IPS DF 6.9 (cell line): ENCODE measurements at places on chromosomes 13 and 19.

DNA sequence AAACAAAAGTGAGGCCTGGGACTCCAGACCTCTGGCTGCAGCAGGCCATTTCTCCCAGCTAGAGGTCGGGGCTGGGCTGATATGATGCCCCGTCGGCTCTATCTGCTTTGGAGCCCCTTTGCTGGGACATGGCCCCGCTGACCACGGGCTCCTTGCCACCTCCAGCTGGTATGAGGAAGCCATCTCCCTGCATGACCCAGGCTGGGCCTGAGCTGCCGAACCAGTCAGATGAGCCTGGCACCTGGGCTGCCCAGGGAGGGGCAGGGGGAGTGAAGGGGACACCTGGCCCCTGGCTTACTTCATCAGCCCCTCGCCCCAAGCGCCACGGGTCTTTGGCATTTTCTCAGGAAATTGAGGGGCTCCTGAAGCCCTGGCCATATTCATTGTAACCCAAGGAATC lies 7.8 kb downstream of the ZSWIM4 start:
- no peak for DNase-seq
- H3K27me3 ChIP-seq = no peaks in the 10 kb centered on the region
- no peak overlapping the region for H3K27ac ChIP-seq
- H3K36me3 ChIP-seq = peaks cover 10% of the 10 kb centered on the region
- H3K4me1 ChIP-seq = no peaks in the 10 kb centered on the region

- no peak overlapping the region for H3K27ac ChIP-seq
- H3K27me3 ChIP-seq = no peaks in the 10 kb centered on the region
- DNase-seq = peak; percentile 48
- H3K36me3 ChIP-seq = no peaks in the 10 kb centered on the region
- no peaks in the 10 kb centered on the region for H3K4me1 ChIP-seq
- no peak overlapping the region for H3K4me3 ChIP-seq
These were observed 46.9 kb upstream of the VSTM2B start for GRCh38 chr19:29478578-29479565.

GRCh38 chr19:13978351-13979243 lies 26.3 kb downstream of the DCAF15 start:
- DNase-seq = peak; percentile 93
- H3K36me3 ChIP-seq = peaks cover 2% of the 10 kb centered on the region; the same call in 1 of the 2 replicates
- peak overlapping the region; percentile 34; the same call in 1 of the 2 replicates for H3K4me3 ChIP-seq
- H3K27me3 ChIP-seq = no peaks in the 10 kb centered on the region
- H3K27ac ChIP-seq = no peak overlapping the region

GRCh38 chr13:26977541-26977940 lies 194.1 kb downstream of the USP12 start:
- DNase-seq = no peak
- H3K36me3 ChIP-seq = no peaks in the 10 kb centered on the region
- no peak overlapping the region for H3K4me3 ChIP-seq
- no peak overlapping the region for H3K27ac ChIP-seq

DNA sequence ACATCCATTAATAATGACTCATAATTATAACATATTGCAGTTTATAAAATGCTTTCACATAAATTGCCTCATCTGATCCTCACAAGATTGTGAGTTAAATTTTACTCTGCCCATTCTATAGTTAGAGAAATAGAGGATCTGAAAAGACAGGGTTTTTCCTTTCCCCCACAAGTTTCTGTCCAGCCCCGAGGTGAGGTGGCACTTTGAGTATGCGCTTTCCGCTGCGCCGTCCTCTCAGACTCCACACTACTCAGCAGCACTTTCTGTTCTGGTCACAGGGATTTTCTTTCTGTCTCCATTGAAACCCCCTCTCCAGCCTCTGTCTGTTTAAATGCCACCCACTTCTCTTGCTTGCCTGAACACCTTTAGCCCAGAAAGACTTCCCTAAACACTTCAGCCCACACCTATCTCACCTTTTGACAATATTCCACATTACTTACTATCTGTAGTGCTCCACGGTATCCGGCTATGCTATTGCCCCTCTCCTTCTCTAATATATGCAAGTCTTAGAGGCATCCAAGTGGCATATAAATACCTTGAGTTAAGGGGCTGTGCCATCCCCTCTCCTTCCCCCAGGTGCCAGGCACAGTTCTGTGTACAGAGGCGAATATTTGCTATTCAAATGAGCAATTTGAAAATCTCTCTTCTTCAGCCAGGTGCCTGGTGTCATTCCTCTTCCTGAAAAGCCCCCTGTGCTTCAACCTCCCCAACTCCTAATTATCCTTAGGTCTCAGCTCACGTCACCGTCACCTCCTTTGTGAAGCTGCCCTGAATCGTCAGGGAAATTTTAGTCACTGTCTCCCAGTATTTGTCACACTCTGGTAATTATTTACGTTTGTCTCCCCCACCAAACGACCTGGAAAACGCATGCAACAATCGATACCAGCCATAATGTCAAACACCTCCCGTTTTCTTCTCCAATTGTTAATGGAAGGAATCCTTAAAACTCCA lies 268.7 kb downstream of the NHLRC3 start:
- H3K27me3 ChIP-seq = no peaks in the 10 kb centered on the region
- H3K4me1 ChIP-seq = no peaks in the 10 kb centered on the region
- no peak overlapping the region for H3K27ac ChIP-seq
- no peak for DNase-seq
- no peaks in the 10 kb centered on the region for H3K36me3 ChIP-seq

GRCh38 chr13:62418872-62419271 lies 1003.2 kb upstream of the PCDH20 start:
- no peaks in the 10 kb centered on the region for H3K36me3 ChIP-seq
- no peaks in the 10 kb centered on the region for H3K27me3 ChIP-seq
- H3K27ac ChIP-seq = no peak overlapping the region
- H3K4me1 ChIP-seq = no peaks in the 10 kb centered on the region

GRCh38 chr19:28843761-28844492 lies 369.0 kb downstream of the UQCRFS1 start:
- no peak overlapping the region for H3K4me3 ChIP-seq
- H3K27ac ChIP-seq = no peak overlapping the region
- H3K36me3 ChIP-seq = no peaks in the 10 kb centered on the region
- H3K27me3 ChIP-seq = no peaks in the 10 kb centered on the region
- peaks cover 7% of the 10 kb centered on the region for H3K4me1 ChIP-seq

DNA sequence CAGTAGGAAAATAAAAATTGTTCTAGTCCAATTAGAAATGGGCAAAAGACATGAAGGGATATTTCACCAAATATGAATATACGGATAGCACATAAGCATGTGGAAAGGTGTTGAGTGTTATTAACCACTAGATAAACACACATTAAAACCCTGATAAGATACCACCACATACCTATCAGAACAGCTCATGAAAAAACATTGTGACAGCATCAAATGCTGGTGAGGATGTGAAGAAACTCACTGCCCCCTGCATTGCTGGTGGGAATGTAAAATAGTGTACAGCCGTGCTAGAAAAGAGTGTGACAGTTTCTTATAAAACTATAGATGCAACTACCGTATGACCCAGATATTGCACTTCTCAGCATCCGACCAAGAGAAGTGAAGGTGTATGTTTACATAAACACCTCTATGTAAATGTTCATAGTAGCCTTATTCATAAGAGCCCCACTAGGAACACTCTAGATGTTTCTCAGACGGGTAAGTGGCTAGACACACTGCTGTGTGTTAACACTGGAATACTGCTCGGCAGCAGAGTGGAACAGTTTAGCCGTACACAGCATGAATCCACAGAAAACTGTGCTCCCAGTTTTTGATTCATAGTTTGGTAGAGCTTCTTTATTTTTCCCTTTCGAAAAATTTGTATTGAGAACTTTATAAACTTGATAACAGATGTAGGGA lies 321.1 kb downstream of the MYO16 start:
- H3K4me3 ChIP-seq = no peak overlapping the region
- DNase-seq = no peak
- no peaks in the 10 kb centered on the region for H3K36me3 ChIP-seq
- H3K27ac ChIP-seq = no peak overlapping the region
- H3K27me3 ChIP-seq = no peaks in the 10 kb centered on the region; the same call in 1 of the 2 replicates

GRCh38 chr19:38606131-38606530 lies 11.6 kb downstream of the MAP4K1 start:
- H3K27me3 ChIP-seq = no peaks in the 10 kb centered on the region
- H3K4me1 ChIP-seq = no peaks in the 10 kb centered on the region
- no peak overlapping the region for H3K4me3 ChIP-seq
- H3K36me3 ChIP-seq = no peaks in the 10 kb centered on the region

- no peaks in the 10 kb centered on the region for H3K36me3 ChIP-seq
- no peaks in the 10 kb centered on the region; the same call in 1 of the 2 replicates for H3K4me1 ChIP-seq
- H3K4me3 ChIP-seq = no peak overlapping the region
- H3K27me3 ChIP-seq = no peaks in the 10 kb centered on the region
- DNase-seq = no peak
- no peak overlapping the region for H3K27ac ChIP-seq
These were observed 84.5 kb downstream of the MBNL2 start for GRCh38 chr13:97306645-97307044.

DNA sequence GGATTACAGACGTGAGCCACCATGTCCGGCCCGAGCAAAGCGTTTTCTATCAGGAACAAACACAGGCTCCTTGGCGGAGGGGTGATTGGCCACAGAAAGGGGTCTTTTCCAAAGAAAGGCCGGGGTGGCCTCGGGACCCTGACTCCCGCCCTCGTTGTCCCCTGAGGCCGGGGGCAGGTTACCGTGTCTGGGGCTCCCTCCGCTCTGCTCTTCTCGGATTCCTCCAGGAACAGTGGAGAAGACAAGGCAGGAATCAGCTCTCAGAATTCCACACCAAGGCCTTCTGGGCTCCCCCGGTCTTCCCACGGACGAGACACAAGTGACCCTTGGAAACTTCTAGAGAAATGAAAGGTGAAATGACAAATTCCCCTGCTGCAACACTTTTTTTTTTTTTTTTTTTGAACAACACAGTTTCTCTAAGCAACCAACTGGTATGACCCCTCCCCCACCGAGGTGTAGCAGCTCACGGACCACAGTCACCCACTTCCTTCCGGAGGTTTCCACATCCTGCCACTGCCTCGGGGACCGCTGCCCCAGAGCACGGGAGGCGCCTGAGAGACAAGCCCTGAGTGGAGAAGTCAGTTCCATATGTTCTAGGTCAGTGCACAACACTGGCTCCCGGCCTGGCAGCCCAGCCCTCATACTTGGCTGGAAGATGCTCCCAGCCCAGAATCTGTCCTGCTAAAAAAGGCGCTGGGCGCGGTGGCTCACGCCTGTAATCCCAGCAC lies 11.0 kb downstream of the MOB3A start:
- H3K4me3 ChIP-seq = no peak overlapping the region
- no peak overlapping the region for H3K27ac ChIP-seq
- no peak for DNase-seq
- peaks cover under 1% of the 10 kb centered on the region; the same call in 1 of the 2 replicates for H3K4me1 ChIP-seq
- 0 out of 2 replicates have a peak, but pooled peaks cover 4% of the 10 kb centered on the region for H3K36me3 ChIP-seq

- H3K4me1 ChIP-seq = no peaks in the 10 kb centered on the region
- H3K36me3 ChIP-seq = no peaks in the 10 kb centered on the region
- DNase-seq = no peak
- no peak overlapping the region for H3K27ac ChIP-seq
- no peak overlapping the region for H3K4me3 ChIP-seq
These were observed 642.2 kb downstream of the DIAPH3 start for GRCh38 chr13:59521549-59521948.

- no peaks in the 10 kb centered on the region for H3K4me1 ChIP-seq
- H3K4me3 ChIP-seq = no peak overlapping the region
- H3K27me3 ChIP-seq = no peaks in the 10 kb centered on the region
- H3K36me3 ChIP-seq = no peaks in the 10 kb centered on the region
- H3K27ac ChIP-seq = no peak overlapping the region
- DNase-seq = no peak
These were observed 108.2 kb upstream of the WASF3 start for GRCh38 chr13:26449063-26449848.

DNA sequence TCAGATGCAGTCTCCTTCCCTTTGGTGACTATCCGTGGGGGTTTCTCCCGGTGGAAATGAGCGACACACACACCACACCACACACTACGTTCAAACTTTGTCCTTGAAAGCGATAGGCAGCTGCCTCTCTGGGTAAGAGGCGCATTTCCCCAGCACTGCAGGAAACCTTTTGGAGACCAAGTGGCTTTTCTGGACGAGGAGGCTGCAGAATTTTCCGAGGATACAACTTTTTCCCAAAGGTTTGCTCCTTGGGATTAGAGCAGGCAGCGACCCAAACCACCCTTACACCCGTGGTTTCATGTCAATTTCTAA lies 38.2 kb upstream of the FLT1 start:
- no peaks in the 10 kb centered on the region; the same call in 1 of the 2 replicates for H3K36me3 ChIP-seq
- peaks cover 6% of the 10 kb centered on the region; the same call in 1 of the 2 replicates for H3K4me1 ChIP-seq
- H3K27ac ChIP-seq = no peak overlapping the region
- no peak for DNase-seq
- H3K4me3 ChIP-seq = peak overlapping the region; percentile 74; the same call in 1 of the 2 replicates

DNA sequence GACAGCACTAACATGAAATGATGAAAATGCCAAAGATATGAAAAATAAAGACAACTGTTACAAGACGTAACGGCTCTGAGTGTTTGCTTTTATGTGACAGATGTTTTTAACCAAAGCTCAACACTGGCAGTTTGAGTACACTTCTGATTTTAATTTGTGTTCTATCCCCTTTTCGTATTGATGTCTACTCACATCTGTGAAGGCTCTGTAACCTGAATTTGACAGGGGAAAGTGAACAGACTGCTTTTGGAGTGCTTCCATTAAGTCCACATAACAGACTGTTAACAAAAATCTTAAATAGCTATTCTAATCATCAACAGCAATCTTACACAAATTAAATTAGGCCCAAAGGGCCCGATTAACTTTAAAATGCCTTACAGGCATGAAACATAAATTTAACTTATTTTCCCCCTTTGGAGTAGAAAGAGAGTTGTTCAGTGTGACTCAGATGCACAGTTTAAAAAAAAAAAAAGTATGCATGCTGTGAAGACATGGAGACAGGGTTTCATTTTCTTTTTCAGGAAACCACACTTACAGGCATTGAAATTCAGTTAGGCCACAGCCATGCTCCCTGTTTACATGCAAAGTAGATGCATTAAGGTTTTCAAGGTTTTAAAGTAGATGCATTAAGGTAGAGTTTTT lies 16.3 kb upstream of the RNASEH2B start:
- no peaks in the 10 kb centered on the region for H3K36me3 ChIP-seq
- no peak overlapping the region for H3K27ac ChIP-seq
- H3K4me3 ChIP-seq = no peak overlapping the region
- no peaks in the 10 kb centered on the region for H3K27me3 ChIP-seq
- H3K4me1 ChIP-seq = peaks cover 2% of the 10 kb centered on the region; the same call in 1 of the 2 replicates

DNA sequence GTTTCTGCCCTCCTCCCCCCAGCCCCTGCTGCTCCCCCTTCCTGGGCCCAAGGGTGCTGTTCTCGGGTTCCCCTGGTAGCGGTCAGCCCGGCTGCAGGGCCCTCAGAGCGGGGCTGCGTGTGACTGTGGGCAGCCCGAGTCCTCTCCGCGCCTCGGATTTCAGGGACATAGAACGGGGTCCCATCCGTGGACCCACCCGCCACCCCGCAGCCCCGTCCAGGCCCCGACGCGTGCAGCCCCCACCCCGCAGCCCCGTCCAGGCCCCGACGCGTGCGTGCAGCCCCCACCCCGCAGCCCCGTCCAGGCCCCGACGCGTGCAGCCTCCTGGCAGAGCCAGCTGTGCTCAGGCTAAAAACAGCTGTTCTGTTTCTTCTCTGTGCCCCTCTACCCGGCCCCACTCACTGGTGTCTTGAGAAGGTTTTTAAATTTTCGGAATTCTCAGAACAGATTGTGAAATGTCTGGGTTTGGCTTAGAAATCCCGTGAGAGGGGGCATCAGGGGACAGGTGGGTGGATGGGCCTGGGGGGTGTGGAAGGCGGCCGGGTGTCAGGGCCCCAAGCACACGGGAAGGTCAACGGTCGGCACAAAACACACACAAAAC lies 5.5 kb upstream of the PRTN3 start:
- no peak overlapping the region for H3K27ac ChIP-seq
- H3K36me3 ChIP-seq = no peaks in the 10 kb centered on the region; the same call in 1 of the 2 replicates
- H3K27me3 ChIP-seq = no peaks in the 10 kb centered on the region
- no peak for DNase-seq

GRCh38 chr13:30108913-30109237 lies 198.5 kb downstream of the KATNAL1 start:
- no peak overlapping the region for H3K27ac ChIP-seq
- no peak overlapping the region for H3K4me3 ChIP-seq
- no peaks in the 10 kb centered on the region; the same call in 1 of the 2 replicates for H3K27me3 ChIP-seq
- peaks cover 2% of the 10 kb centered on the region; the same call in 1 of the 2 replicates for H3K4me1 ChIP-seq
